ENCODE measurements at places on chromosomes 5 and 9.

GRCh38 chr9:114324492-114324891, 1.6 kb downstream of the ORM1 start:
- DNase-seq = no peak

DNA sequence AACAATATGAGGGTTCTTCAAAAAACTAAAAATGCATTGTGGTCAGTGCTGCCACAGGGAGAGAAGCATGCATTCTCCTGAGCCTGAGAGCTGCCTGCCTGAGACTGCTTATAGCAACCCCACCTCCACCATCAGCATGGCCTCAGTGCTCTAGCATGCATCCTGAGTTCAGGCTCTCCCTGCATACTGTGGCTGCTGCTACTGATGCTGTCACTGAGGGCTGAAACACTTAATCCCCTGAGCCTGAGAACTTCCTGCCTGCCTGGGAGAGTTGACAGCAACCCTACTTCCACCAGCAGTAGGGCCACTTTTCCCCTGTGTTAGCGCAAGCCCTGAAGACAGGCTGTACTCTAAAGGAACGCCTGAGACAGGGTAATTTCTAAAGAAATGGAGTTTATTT, 206.0 kb downstream of the FBXO4 start:
- no peak for DNase-seq

DNA sequence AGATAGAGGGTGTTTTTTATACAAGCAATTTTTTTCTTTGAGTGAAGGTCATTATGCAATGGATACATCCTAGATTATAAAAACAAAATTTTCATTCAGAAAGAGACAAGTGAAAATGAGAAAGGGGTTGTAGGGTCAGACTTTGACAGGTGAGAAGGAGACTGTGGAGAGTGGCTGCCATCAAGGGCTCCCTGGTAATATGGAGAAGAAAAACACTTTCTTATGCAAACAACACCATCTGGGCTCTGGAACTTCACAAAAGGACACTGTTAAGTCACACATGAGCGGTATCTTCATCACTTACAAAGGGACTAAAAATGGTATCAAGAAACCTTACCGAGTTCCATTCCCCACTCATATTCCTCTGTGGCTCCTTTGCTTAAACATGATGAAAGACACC, 23.5 kb downstream of the C7 start:
- no peak for DNase-seq

GRCh38 chr5:53069626-53070025, 39.9 kb downstream of the MOCS2 start:
- DNase-seq = no peak

DNA sequence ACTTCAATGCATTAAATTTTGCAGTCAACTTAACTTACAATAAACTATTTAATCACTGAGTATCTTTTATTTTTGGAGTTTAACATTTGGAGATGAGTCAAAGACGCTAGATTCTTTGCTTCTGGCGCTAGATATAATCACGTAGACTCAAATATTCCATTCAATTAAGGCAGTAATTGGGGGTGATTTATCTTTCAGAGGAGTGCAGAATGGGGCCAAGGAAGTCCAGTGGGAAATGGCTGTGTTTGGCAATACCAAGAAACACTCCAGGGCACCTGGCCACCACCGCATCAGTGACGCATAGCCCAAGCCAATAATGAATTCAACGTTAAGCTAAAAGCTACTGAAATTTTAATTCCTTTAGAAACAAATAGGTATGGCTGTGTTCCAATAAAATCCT, 81.2 kb downstream of the PHAX start:
- no peak for DNase-seq

DNA sequence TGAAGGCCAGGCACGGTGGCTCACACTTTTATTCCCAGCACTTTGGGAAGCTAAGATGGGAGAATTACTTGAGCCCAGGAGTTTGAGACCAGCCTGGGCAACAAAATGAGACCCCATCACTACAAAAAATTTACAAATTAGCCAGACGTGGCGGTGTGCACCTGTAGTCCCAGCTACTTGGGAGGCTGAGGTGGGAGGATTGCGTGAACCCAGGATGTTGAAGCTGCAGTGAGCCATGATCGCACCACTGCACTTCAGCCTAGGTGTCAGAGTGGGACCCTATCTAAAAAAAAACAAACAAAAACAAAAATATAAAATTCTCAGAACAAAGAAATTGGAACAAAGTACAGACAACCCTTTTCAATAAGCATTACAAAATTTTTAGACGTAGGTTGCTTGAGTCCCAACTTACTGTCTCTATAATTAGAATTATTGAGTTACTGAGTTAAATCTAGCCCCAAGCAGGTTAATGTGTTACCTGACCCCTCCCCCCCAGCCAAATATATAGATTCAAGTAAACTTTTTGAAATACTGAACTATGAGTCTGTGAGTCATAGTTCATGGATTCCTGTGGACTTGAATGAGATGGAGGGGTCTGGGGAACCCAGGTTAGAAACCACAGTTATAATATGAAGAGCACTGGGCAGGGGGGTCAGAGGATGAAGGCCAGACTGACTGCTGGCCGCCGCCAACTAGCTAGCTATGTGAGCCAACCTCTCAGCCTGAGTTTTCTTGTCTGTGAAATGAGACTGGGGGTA, 173.1 kb downstream of the AOPEP start:
- DNase-seq = no peak

GRCh38 chr9:28267351-28267750, 694.1 kb upstream of the C9orf72 start:
- DNase-seq = no peak

GRCh38 chr5:73540192-73540591, 25.2 kb downstream of the ANKRA2 start:
- DNase-seq = no peak

- no peak for DNase-seq
These were observed 25.6 kb downstream of the GLDC start for GRCh38 chr9:6619909-6620308.

DNA sequence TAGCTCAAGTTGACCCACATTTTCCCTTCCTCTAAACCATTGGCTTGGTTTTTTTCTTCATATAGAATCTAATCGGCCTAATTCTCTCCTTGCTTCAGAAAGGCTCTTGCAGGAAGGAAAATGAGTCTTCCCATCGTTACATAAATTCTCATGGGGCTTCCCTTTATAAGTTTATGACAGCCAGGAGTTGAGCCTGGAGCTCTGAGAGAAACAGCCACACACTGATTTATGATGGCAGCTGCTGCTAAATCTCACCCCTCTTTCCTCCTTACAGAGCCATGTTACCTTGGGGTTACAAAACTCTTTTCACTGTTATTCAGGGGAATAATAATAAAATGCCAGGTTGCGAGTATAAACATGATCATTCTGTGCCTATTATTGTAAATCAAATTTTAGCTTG, 5.2 kb upstream of the RNF14 start:
- no peak for DNase-seq

GRCh38 chr5:141763541-141763940, 81.5 kb upstream of the ARAP3 start:
- DNase-seq = no peak

DNA sequence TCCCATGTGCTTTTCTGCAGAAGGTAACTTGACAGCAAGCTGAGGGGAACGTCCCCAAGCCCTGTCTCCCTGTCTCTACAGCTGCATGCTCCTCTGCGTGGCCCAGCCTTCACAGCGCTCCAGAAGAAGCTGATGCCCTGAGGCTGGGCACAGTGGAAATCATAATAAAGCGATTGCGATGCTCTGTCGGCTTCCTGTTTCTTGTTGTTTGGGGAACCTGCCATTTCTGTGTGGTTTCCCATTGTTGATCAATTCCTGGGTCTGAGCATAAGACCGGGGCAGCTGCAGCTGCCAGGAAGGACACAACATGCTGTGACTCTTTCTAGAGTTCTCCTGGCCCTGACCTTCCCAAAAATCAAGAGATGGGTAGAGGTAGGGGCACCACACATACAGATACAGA, 7.2 kb upstream of the DNAJB5 start:
- no peak for DNase-seq

DNA sequence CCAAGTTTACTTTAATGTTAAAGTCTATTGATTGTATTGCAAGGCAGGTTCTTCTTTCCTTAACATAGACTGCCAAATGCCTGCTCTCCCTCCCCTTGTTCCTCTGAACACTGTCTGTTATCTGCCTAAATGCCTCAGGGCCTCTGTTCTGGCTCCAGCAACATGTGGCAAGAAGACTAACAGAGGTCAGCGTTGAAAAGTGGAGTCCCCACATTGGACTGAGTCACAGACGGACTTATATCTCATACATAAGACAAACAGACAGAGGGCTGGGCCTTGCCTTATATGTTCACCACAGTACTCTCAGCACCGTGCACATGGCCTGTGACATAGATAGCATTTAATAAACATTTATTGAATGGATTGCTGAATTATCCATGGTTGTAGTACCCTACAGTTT, 91.4 kb downstream of the TSSK1B start:
- DNase-seq = no peak

GRCh38 chr5:82679660-82680059, 397.5 kb downstream of the TMEM167A start:
- no peak for DNase-seq

GRCh38 chr5:174222891-174223290, 177.4 kb downstream of the NSG2 start:
- no peak for DNase-seq

DNA sequence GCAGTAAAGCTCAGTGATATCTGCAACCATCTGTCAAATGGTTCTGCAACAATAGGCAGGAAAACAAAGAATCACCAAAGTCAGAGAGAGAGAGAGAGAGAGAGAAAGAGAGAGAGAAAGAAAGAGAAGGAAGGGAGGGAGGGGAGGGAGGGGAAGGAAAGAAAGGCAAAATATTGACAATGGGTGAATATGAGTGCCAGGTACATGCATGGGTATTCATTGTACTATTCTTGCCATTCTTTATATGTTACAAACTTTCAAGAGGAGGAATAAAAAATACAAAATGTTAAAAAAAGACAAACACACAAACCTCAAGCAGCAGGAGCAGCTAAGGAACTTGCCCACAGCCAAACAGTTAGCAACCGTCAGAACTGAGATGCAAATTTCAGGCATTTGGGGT, 350.8 kb upstream of the RFX3 start:
- no peak for DNase-seq

DNA sequence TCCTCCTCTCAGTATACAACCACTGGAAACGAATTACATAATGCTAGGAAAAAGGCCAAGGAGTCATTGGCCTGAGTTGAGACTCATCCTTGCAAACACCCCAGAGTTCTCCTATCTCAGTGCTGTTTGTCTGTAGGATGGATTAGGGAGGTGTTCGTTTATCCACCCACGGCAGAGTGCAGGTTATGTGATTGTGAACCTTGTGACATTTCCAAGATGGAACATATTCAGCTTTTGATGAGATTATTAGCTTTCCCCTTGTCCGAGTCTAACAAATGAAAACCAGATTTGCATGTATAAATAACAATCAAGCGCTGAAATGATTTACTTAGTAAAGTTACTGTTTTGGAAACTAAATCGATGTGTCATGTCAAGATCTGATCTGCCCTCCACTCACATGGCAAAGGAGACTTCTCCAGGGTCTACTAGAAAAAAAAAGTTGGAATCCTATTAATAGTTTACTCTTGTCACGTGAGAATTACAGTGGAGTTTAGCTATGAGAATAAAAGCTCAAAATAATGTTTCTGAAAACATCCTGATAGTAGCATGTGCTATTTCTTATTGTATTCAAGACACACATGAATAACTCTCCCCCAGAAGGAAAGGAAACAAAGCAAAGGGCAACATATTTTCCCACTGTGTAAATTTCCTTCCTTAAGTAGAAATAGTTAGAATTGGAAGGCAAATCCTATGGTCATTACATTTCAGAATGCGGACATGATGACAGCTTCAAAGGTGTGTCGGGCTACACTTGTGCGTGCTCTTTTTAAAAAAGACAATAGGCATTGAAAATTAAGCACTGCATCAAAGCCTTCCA, 600.4 kb downstream of the EBF1 start:
- DNase-seq = no peak

- no peak for DNase-seq
These were observed 1.3 kb upstream of the TBC1D2 start for GRCh38 chr9:98256756-98257155.

- no peak for DNase-seq
These were observed 420.9 kb upstream of the SGCD start for GRCh38 chr5:155906046-155906445.

- no peak for DNase-seq
These were observed 51.4 kb downstream of the ROR2 start for GRCh38 chr9:91898451-91899218.

DNA sequence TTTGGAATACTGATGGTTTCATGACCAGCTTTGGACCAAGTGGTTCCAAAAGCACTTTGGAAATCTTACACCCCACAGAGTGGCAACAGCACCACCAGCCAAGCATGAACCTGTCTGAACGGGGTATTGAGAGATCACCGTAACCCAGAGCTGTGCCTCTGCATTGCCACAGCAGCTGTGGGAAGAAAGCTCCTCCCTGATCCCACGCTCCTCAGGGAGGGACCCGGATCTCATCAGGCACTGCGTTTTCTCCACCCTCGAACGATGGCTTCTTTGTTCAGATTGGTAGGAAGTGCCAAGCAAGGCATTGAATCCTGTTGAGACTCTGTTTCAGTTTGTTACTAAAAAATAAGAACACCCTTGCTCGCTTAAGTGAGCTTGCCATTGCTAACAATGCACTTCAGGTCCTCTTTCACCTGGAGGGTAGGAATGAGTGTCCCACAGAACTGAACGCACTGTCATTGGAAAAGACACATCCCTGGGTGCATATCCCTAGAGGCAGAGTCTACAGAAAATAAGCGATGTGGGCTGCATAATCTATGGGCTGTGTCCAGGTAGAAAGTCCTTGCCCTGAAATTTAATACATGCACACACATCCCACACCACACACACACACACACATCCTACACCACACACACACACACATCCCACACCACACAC, 118.0 kb upstream of the ICE1 start:
- DNase-seq = no peak

- no peak for DNase-seq
These were observed 288.1 kb downstream of the NNT start for GRCh38 chr5:43891112-43891511.

DNA sequence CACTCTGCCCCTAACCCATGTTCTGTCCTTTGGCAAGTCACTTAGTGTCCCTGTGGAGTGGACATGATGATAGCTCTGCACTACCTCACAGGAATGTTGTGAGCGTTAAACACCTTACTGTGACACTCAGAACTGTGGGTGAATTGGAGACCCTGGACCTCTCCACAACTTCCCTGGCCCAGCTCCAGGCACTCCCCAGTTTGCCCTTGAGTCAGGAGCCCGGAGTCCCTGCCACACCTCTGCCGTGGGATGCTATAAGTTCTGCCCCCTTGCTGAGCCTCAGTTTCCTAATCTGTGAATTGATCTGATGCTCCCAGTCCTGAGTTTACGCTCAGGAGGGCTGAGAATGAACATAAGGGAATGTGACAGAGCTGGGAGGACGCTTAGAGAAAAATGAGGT, 34.4 kb downstream of the GSN start:
- DNase-seq = no peak
